GM06990 (cell line): ENCODE measurements at places on chromosomes 2 and 18.
A peak's percentile ranks its signal among the peaks of the same experiment; 100 is the strongest.

- DNase-seq: no peak
Measured at GRCh38 chr2:32732912-32733472, 105.1 kb downstream of the TTC27 start.

GRCh38 chr2:239775623-239776435, 249.3 kb downstream of the NDUFA10 start:
- no peak for DNase-seq

GRCh38 chr18:3611313-3612090, 161.5 kb downstream of the TGIF1 start:
- DNase-seq: no peak

GRCh38 chr2:227389661-227390060, 1.9 kb upstream of the SCYGR1 start:
- DNase-seq: no peak

DNA sequence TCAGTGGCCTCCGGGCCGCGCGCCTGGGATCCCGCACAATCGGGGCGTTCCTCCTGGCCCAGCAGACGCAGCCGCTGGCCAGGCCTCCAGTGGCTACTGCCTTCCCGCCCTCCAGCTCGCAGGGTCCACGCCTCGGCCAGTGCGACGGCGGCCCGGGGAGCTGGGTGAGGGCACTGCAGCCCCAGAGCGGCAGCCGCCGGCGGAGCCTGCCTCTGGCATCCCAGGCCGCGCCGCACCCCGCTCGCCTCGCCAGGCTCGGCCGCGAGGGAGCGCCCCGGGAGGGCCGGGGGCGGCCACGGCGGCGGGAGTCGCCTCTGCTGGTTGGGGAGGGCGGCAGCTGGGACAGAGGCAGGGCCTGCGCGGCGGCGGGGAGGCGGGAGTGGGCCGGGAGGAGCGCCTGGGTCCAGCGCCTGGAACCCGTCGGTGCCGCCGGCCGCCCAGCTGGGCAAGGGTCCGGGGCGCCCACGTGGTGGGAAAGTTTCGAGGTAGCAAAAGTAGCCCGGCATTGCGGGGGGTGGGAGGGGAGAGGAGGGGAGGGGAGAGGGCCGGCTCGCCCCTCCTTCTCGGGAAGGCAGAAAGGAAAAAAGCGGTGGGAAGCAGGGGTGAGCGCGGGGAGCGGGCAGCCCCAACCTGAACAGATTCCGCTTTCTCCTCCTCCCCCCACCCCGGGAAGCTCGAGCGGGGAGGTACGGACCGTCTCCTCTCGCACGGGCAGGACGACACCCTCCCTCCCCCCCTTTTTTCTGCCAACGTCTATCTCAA, 1.5 kb upstream of the INHBB start:
- DNase-seq: no peak

GRCh38 chr18:43587538-43588153, 310.4 kb upstream of the SYT4 start:
- DNase-seq: no peak

- DNase-seq: peak; percentile 3
Measured at GRCh38 chr2:189412330-189412953, 28.8 kb upstream of the WDR75 start.

- DNase-seq: no peak
Measured at GRCh38 chr2:67633212-67633856, 236.2 kb downstream of the ETAA1 start.

- no peak for DNase-seq
Measured at GRCh38 chr2:30217644-30218337, 13.5 kb upstream of the LBH start.

GRCh38 chr18:55250768-55251173, 291.5 kb upstream of the CCDC68 start:
- DNase-seq: no peak

DNA sequence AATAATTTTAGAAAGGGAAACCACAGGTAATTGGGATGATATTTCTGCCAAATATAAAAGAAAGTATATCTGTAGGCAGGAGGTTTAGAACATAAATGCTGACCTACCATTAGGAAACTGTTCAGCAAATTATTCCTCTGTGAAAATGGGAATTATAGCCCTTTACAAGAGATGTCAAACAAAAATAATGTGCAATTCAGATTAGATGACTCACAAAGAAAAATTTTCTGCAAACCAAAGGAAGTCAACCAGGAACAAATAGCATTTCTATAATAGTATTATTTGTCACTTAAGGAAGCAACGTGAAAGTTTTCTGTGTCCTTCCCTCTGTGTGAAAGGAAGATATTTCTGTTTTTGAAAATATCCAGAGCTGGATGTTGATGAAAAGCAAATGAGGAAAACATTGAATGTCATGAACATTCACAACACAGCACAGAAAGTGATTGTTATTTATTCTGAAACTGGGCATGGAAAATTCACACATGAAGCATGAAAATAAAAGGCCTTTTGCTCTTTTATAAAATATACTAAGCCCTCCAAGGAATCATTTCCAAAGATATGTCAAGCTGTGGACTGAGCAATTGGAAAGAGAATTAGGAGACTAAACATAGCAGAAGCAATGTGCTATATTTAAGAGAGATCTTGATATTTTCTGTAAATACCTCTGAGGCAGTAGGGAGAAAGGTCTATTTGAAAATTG, 57.9 kb upstream of the SPHKAP start:
- no peak for DNase-seq

- DNase-seq: no peak
Measured at GRCh38 chr2:240575101-240575965, 7.0 kb downstream of the RNPEPL1 start.

GRCh38 chr2:115364093-115364492, 921.7 kb downstream of the DPP10 start:
- DNase-seq: no peak

DNA sequence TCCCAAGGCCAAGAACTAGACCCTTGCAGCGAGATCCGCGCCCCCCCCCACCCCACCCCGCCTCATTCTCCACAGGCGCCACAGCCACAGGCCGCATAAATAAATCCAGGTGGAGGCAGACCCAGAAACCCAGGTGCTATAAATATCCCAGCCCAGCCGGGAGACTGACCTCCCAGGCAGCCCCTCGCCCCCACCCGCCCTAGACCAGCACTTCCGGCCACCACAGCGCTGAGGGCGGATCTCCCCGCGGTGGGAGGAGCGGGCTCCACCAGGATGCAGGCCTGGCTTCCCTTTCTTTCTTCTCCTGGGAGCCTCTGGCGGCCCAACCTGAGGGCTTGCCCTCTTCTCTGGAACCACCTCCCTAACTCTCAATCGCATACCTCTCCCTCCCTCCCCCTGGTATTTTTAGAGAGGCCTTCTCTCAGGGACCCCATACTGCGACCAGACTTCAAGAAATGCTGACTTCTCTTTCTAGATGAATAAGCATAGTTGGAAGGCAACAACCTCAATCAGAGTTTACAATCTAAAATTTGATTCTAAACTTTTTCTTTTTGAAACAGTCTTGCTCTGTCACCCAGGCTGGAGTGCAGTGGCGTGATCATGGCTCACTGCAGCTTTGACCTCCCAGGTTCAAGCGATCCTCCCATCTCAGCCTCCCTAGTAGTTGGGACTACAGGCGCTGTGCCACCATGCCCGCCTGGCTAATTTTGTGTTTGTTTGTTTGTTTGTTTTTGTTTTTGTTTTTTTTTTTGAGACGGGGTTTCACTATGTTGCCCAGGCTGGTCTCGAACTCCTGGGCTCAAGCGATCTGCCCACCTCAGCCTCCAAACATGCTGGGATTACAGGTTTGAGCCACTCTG, 55.0 kb downstream of the PKDCC start:
- peak; percentile 67 for DNase-seq

GRCh38 chr2:60051991-60052390, 501.5 kb downstream of the BCL11A start:
- DNase-seq: no peak

GRCh38 chr2:215702116-215702902, 266.4 kb upstream of the FN1 start:
- no peak for DNase-seq

DNA sequence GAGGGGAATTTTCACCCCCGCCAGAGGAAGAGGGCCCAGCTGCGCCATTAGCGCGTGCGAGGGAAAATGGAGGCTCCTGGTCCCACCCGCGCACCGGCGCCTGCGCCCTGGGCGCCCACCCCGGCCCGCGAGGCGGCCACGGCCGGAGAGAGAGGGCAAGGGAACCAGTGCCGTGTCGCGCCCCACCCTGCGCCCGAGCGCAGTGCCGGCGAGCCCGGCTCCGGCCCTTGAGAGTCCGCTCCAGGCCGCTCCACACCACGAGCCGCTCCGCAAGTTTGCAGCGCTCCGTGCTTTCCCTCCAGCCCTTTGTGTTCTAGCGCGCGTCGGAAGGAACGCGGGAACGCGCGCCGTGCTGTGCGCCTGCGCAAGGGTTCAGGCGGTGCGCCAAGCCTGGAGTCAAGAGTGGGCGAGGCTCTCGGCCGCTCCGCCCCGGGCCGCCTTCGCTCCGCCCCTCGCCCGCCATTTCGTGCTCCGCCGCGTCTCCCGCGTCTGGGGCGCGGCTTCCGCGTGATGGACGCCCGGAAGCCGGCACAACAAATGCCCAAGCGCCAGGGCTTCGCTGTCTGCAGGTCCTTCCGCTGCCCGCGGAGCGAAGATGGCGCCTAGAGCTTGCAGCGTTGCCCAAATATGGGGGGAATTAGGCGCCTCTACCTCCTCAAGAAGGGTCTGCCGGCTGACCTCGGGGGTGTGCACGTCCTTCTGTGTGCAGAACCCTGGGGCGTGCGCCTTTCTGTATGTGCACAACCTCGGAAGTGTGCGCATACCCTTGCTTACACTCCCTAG, 46.1 kb upstream of the PTMA start:
- DNase-seq: peak; percentile 99

- DNase-seq: no peak
Measured at GRCh38 chr2:172230332-172230888, 127.7 kb upstream of the DLX2 start.

GRCh38 chr2:20235655-20236305, 10.8 kb upstream of the SDC1 start:
- no peak for DNase-seq

- no peak for DNase-seq
Measured at GRCh38 chr2:641872-642815, 35.1 kb downstream of the TMEM18 start.

GRCh38 chr18:3265564-3266033, 3.7 kb downstream of the MYL12B start:
- DNase-seq: no peak

GRCh38 chr2:220499225-220499624, 871.8 kb downstream of the SLC4A3 start:
- no peak for DNase-seq

- DNase-seq: no peak
Measured at GRCh38 chr18:8175501-8176061, 433.7 kb upstream of the RAB12 start.

- no peak for DNase-seq
Measured at GRCh38 chr2:119996148-119996547, 16.7 kb upstream of the EPB41L5 start.

GRCh38 chr2:67374949-67375348, 22.2 kb upstream of the ETAA1 start:
- DNase-seq: no peak

DNA sequence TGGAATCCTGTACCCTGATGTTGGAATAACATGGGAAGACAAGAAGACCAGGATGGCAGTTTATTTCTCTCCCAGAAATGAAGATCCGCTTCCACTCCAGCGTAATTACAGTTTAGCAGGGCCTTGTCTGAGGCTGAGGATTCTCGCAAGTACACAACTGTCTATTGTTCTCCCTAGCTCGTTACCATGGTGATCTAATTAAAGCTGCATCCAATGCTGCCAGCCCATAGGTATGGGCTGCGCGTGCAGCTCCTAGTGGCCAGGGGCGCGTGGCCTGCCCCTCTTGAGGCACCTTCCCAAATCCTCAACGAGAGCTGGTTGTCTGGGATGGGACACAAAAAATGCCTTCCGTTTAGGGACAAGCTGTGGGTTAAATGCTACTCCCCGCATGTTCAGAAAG, 344.9 kb downstream of the CYRIA start:
- DNase-seq: no peak

GRCh38 chr2:76870011-76870410, 652.2 kb downstream of the LRRTM4 start:
- DNase-seq: no peak

DNA sequence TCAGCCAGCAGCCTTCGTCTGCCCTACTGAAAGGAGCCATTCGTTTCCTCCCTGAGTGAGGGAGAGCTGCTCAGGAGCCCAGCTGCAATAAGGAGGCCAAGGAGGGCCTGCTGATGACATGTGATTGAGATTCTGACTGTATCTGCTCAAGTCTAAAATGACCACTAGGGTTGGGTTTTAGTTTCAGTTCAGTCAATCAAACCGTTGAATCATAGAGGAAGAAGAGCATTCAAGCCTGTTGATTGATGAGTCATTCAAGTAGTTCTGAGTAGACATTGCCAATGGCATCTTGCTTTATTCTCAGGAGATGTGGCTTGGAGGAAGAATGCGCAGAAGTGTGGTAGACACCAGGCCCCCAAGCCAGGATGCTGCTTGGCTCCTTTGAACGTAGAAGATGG, 19.9 kb upstream of the BCL2L11 start:
- peak; percentile 54 for DNase-seq

DNA sequence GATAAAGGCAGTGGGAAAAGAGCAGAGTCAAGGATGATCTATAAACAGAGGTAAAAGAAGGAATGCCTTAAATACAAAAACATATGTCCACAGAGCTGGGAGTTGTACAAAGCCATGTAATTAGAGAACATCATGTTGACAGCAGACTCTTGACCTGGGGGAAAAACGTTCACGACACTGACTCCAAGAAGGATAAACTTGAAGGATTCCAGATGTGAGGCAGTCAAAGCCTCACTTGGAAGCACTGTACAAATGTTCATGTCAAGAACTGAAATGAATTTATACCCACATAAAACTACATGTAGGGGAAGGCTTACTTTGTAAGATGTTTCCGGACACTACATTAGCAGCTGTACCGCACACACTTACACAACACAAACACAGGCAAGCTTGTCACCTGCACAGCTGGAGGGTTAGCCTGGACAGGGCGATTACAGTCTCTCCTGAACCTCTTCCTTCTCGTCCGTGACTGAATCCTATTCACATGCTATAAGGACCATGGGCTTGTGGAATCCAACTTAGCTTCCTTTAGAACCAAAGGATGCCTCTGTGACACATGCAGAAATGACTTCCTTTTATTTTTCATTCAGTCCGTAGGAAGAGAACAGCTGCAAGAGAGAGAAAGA, 88.6 kb downstream of the SH3YL1 start:
- DNase-seq: no peak

- no peak for DNase-seq
Measured at GRCh38 chr2:105786231-105787230, 41.8 kb downstream of the NCK2 start.
